Right atrium auricular region (tissue), 2 donors: ENCODE measurements at places on chromosomes 16 and 17. TPM values are rescaled to one million over a fixed set of nuclear protein-coding genes. Genes with fewer than 3 reads are reported as not detected.

OTOP2 gene
- not detected for total RNA-seq

TMED6 gene
- not detected for total RNA-seq

CPSF4L gene
- not detected for total RNA-seq

ASPA gene
- 1.0 TPM for total RNA-seq

ALDOA gene
- 2,869 TPM for total RNA-seq

- no peak for DNase-seq
Observed at GRCh38 chr17:32518646-32519227, 31.9 kb downstream of the CDK5R1 start.

- DNase-seq: no peak
Observed at GRCh38 chr16:23981429-23982399, 145.9 kb downstream of the PRKCB start.

DNA sequence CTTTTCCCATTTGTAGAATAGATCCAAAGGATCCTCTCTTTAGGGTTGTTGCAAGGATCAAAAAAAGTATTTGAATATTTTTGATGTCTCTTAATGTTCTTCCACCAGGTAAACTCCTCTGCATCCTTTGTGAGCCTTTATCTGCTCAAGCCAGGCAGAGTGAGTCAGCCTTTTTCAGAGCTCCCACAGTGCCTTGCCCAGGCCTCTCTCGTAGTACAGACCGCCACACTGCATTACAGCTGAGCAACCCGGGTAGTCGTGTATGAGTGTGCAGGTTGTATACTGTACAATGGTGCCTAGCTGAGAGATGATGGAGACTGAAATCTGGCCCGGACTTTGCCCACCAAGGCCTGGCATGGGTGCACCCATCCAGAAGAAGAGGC, 20.9 kb downstream of the RHBDL3 start:
- no peak for DNase-seq

GRCh38 chr16:4019371-4019791, 96.9 kb downstream of the ADCY9 start:
- DNase-seq: no peak

DNA sequence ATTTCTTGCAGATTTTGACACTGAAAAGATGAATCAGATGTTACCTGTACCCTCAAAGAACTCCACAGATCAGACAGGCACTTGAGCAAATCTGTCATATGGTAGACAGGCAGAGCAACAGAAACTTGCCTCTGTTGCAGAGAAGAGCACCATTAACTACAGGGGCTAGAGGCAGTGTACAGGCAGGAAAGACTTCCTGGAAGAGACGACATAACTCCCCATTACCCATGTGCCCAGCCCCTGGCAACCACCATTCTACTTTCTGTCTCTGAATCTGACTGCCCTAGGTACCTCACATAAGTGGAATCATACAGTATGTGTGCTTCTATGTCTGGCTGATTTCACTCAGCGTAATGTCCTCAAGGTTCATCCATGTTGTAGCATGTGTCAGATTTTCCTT, 15.5 kb downstream of the GFOD2 start:
- no peak for DNase-seq

- DNase-seq: peak; percentile 76
Observed at GRCh38 chr17:17206124-17206912, at the start of gene PLD6. PLD6 (minus strand) TSS chr17:17206333; CDS start chr17:17206286, 47 bp downstream.

- no peak for DNase-seq
Observed at GRCh38 chr16:89159850-89160354, 11.6 kb upstream of the CDH15 start.

DNA sequence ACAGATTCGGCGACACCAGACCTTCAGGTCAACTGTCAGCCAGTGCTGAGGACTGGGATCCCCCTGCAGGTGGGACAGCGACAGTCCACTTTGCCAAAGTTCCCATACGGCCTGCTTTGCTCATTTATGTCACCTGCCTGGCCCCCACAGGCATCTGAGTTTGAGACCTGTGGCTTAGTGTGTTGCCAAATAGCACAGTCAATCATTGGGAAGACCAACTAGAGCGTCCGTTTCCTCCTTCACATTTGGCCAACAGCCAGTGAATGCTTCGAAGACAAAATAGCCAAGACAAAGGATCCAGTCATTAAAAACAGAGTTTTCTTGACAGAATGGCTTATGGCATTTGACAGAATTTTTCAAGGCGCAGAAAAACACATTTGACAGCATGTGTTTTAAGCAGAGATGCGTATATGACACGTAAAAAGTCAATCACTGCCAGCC, 113.8 kb downstream of the ABCC12 start:
- DNase-seq: no peak

- DNase-seq: peak; percentile 98
Observed at GRCh38 chr17:43170766-43171585, at the start of gene NBR1. NBR1 (plus strand) TSS chr17:43171214; CDS start chr17:43175800, 4,586 bp downstream.

DNA sequence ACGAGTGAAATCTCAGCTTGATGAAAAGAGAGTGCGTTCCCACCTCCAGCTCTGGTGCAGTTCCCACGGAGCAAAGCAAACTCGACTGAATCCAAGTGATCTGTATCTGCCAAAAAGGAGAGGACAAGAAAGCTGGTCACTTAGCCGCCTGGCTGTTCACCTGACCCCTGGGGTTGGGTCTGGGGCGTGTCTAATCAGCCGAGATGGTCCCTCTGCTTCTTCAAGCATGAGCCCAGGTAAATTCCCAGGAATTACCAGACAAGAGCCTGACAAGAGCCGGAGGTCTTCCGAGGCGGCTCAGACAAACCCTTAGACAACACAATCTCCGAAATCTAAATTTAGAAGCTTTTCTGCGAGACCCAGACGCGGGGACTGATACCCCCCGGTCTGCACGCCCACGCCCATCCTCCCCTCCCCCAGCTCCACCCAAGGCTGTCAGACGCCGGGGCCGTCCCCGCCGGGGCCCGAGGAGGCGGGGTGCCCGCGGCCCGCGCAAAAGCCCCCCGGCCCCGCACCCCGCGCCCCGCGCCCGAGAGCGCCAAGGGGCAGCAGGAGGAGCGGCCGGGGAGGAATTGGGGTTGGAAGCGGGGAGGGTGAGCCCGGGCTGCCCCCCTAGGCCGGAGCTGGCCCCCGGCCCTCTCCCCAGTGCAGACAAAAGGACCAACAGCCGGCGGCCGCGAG, 674 bp downstream of the ZNF821 start:
- no peak for DNase-seq

DNA sequence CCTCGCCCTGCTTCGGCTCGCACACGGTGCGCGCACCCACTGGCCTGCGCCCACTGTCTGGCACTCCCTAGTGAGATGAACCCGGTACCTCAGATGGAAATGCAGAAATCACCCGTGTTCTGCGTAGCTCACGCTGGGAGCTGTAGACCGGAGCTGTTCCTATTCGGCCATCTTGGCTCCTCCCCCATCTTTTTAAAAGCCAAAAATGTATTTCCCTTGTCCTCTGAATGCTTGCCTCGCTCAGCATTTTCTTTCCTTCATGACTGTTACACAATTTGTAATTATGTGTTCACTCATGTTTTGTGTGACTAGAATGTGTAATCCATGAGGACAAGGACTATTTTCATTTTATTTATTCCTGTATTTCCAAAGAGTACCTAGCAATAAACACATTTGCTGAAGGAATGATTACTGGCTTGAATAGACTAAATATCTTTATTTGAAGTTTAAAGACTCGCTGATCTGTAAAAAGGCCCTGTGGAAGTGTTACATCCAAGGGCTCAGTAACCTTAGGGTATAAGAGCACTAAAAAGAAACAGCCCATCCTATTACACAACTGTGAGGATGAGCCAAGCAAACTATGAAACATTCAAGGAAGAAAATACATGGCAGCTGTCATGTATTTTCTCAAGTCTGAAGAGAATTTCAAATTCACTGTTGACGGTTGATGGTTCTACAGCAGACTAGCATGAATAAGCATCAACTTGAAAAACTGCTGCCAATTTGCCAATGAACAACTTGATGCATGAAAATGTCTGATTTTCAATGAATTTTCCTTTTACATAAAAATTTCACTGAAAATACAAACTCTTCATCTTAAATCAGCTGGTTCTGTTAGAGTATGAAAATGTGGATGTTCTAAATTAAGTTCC, 192.6 kb downstream of the MYO1D start:
- DNase-seq: no peak

DNA sequence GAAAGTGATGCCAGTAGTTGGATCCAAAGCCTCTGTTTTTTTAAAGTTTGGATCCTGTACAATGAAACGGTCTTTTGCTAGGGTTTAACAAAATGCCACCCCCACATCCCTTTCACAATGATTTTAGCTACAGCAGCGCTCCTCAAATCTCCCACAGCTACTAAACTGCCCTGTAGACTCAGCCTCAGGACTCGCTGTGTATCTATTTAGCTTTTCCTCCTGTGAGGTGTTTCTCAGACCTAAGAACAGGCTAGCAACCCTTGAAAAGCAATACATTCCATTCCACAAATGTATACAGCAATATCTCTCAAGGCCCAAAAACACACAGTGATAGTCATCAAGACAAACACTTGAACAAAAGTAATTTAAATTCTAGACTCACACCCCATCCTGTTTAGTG, 206.4 kb downstream of the ZFHX3 start:
- DNase-seq: no peak

GRCh38 chr17:2709183-2709661, 2.3 kb downstream of the CLUH start:
- DNase-seq: no peak

- no peak for DNase-seq
Observed at GRCh38 chr17:28345419-28346198, 10.0 kb downstream of the TNFAIP1 start.

DNA sequence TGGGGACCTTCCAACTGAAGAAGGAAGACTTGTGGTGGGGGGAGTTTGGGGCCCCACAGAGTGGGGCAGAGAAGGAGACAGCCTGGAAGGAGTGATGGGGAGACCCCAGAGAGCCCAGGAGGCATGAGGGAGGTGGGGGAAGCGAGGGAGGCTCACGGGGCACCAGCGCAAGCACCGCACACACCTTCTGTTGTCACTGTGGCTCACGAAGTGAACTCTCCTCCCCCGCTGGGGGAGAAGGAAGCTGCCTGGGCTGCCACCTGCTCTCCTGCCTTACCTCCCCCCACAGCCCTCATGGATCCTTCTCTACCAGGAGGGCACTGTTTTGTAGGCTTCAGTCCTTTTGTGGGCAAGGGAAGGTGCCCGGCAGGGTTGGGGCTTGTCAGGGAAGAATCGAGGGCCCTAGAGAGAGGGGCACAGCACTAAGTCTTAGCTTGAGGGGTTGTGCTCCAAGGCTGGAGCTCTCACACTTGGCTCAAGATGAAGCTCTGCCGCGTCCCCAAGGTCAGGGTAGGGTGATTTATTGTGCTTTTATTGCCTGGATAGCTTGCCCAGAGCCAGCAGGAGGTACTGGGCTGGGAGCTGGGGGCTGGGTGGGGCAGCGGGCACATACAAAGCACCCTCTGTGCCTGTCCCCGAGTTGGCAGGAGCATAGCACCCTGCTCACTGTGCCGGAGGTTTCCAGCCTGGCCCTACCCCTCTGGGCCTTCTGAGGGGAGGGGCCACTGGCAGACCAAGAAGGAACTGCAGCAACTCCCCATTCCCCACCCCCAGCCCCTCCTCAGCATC, 4.6 kb upstream of the STARD3 start:
- no peak for DNase-seq

DNA sequence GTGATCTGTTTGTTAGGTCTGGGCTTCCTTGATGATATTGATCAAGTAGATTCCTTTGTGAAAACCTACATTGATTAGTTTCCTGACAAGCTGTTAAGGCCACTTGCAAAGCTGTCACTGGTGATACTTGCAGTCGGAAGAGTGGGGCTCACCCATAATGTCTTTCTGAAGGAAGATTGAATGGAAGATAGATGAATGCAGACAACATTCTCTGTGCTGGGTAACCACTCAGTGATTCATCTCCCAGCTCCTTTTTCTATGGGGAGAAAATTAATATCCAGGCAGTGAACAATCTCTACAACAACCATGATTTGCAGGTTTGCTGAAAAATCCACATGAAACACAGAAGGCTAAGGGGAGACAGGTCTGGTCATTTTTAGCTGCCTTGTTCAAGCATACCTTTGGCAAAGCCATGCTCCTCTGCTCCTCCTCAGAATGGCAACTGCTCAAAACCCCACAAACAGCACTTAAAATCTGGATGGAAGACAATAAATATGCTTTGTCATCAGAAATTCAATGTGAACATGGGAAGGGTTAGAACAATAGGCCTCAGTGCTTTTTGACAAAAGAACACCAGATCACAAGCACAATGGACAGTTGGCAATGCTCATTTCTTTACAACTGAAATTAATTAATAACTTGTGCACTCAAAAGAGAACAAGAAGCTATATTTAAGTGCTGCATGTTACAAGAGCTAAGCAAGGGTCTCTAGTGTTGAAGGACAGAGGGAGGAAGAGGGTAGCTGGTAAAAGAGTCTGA, 495.4 kb downstream of the TOX3 start:
- no peak for DNase-seq

DNA sequence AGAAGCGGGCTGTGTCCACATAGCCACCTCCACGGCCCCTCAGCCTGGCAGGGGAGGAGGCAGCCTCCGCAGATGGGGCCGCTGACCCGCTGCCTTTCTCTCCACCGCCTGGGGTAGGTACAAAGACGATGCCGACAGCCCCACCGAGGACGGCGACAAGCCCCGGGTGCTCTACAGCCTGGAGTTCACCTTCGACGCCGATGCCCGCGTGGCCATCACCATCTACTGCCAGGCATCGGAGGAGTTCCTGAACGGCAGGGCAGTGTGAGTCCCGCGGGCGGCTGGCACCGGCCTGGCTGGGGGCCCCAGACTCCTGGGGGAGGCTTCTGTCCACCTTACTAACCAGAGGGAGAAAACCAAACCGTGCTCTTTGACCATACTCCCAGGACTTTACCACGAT, 27.9 kb downstream of the MGRN1 start:
- DNase-seq: no peak

DNA sequence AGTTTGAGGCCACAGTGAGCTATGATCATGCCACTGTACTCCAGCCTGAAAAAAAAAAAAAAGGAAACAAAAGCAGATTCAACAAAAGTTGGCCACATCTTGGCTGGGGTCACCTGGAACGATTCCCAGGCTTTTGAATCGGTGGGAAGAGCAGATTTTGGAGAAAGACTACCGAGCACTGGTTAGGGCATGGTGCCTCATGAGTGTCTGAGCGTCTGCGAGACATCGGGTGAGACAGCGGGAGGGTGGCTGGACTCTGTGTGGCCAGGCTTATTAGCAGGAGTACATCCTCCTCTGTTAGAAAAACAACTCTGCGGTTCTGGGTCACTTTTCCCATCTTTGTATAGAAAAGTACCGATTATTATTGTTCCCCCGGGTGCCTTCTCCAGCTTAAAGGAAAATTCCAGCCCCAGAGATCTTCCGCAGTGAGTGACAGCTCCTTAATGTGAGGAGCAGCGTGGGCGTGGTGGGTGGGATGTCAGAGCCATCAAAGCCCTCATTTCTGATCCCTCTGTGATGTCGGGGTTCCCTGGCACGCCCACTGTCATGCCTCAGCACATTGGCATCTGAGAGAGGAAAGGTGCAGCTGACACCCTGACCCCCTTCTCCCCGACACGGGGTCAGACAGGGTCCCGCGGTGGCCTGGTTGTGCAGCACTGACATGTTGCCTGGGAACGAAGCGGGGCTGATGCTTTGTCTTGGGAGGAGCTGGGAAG, 6.9 kb downstream of the RGS9 start:
- DNase-seq: no peak

- no peak for DNase-seq
Observed at GRCh38 chr17:80970762-80971703, 20.6 kb upstream of the CHMP6 start.
